ENCODE measurements at places on chromosomes 2 and 18.

DNA sequence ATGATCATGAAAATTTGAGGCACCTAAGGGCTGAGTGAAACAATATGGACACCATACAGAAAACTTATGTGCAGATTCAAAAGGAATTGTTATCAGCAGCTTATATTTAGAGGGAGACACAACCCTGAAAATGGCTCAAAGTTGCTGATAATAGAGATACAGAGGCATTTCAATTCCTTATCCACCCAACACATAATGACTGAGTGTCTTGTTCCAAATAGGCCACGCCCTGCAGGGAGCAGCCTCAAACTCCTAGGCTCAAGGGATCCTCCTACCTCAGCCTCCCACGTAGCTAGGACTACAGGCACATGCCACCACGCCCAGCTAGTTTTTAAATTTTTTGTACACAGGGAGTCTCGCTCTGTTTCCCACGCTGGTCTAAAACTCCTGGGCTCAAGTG, 79.0 kb downstream of the LBH start:
- no peak for DNase-seq

- DNase-seq, result no peak
Observed at GRCh38 chr2:112474844-112475486, 7.0 kb upstream of the TTL start.

- DNase-seq, result no peak
Observed at GRCh38 chr2:164777847-164778461, 63.7 kb downstream of the COBLL1 start.

DNA sequence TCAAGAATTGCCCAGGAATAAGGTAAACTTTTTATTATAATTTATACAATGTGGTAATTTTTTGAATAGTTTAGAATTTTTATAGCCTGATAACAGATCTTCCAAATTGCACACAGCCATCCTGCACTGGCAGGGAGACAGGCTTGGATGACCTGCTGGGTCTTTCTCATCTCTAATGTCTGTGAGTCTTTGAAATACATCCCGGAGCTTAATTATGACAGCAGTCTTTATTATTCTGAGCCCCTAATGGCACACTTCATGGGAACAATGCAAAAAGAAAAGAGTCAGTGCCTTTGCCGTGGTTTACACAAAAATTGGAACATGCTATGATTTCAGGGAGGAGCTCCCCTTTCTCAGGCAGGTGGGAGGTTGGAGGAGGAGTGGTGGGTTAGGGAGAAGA, 71.0 kb downstream of the TMEM182 start:
- no peak for DNase-seq

- no peak for DNase-seq
Observed at GRCh38 chr2:102999958-103000357, 238.1 kb downstream of the TMEM182 start.
